ENCODE measurements at places on chromosomes 2 and 18.

DNA sequence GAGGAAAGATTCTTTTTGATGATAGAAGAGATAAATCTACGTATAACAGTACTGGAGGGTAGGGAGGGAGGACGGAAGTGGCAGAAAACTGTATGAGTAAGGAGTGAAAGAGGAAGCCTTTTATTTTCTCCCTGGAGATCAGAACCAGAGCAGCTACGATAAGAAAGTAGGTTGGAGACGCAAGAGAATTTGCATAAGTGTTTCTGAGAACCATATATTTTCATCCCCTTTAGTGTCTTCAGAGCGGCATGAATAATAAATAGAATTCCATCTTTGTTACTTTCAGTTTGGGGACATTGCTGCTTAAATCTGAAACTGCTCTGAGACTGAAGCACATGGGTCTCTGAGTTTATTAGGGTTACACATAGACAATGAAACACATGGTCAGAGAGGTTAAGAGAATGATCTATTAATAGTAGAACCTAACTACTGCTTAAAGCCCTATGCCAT is 230.2 kb upstream of the TNP1 start:
- no peak for DNase-seq

GRCh38 chr2:84686783-84687476 is 170.6 kb downstream of the DNAH6 start:
- DNase-seq = no peak

DNA sequence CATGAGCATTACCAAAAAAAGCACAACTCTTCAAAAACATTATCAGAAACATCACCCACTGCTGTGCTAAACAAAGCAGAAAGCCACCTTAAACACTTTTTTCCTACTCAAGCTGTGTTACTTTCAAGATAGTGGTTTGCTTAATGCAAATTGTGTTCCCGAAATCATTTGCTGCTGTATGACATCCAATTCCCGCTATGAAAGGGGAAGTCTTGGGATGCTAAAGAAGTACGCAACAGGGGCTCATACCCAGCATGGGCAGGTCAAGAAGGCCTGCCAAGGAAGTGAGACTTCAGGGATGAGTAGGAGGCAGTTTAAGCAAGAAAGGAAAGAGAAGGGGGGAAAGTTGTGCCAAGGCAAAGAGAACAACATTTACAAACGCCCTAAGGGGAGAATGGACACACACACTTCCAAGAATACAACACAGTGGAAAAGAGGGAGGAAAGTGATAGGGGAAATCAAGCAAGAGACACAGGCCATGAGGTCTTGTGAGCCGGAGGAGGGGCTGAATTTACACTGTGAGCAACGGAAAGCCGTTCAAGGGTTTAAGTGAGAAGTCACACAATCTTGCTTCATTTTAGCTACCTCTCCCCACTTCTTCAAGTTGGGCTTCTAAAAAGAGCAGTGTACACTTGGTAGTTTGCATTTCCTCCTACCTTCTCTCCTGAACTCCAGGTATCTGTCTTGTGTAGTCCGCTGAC is 4.0 kb downstream of the PTPN2 start:
- DNase-seq = no peak

DNA sequence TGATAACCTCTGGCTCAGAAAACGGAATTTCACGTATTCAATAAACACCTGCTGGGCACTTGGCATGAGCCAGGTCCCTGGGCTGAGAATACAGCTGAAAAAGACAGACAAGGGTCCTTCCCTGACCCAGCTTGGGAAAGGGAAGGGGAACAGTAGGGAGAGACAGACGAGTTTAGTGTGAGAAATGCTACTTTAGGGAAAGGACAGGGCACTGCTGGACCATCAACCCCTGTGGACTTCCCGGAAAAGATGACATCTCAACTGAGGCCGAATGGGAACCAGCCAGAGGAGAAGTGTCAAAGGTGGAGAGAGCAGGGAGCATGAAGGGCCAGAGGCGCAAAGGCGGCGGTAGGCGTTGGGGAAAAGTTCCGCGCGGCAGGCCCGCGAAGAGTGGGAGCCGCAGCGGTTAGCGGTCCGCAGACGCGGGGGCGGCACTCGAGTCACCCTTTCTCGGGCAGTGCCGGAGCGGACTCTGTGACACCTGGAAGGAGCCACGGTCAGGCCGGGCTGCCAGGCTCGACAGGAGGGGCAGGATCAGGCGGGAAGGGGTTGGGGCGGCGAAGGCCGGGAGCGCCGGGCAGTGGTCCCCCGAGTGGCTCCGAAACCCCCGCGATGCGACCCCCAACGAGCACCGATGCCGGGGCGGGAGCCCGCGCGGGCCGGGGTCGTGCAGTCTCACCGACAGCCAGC is 519 bp downstream of the TEX261 start:
- DNase-seq = peak; percentile 49

DNA sequence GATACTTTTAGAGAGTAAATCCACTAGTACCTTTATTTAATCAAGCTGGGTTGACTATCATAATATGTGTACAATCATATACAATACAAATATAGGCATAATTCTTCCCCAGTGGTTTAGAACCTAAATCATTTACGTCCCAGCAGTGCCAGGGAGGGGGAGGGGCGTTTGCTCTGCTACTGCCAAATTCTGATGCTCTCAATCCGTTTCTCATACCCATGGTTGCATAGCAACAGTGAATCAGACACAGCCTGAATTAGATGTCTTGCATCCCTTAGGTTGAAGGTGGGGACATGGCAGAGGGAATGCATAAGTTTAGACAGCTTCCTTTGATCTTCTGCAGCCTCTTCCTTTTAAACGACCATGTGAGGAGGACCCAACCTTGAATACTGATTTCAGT is 135.4 kb downstream of the ABCA12 start:
- peak; percentile 12 for DNase-seq

DNA sequence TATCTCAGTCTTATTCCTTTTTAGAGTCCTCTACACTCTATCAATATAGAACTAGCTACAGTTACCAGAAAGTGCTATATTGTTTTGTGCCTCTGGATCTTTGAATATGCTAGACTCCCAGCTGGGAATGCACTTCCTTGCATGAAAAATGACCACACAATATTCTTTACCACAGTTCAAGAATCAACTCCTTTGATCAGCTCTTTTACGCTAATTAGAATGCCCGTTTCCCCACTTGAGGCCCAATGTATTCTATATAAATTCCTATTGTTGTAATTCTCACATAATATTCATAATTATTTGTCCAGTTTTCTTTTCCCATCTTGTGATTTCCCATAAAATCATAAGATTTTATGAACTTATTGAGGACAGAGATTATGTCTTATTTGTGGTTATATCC is 142.2 kb downstream of the UBE2E3 start:
- no peak for DNase-seq

GRCh38 chr2:140621583-140622362 is 1509.0 kb downstream of the LRP1B start:
- DNase-seq = no peak

- no peak for DNase-seq
Measured at GRCh38 chr2:235564066-235564465, 70.2 kb downstream of the AGAP1 start.

GRCh38 chr2:163417596-163418337 is 318.0 kb downstream of the FIGN start:
- DNase-seq = no peak

DNA sequence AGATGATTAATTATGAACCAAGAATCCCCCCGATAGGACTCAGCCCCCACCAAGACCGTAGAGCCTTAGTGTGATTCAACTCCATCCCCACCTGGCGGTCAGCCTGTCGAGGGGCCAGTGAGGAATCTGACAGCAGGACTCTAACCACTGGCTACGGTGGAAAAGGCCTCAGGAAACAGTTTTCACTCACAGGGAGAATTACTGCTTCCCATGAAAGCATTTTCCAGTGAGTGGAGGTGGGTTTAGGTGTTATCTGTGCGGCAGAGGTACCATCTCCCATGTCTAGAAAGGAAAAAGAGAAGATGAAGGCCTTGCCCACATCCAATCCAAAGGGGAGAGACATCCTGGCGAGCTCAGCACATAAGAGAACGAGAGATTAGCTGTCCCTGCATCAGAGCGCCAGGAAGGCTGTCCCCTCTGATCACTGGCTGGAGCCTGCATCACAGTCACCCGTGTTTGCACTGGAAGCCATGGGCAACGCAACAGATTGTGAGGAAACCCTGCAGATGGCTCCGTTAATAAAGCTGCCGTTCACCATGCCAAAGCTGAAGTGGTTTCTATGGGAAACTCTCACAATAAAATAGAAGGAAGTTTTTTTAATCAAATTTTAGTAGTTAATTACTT is 22.3 kb downstream of the COX7A2L start:
- no peak for DNase-seq

DNA sequence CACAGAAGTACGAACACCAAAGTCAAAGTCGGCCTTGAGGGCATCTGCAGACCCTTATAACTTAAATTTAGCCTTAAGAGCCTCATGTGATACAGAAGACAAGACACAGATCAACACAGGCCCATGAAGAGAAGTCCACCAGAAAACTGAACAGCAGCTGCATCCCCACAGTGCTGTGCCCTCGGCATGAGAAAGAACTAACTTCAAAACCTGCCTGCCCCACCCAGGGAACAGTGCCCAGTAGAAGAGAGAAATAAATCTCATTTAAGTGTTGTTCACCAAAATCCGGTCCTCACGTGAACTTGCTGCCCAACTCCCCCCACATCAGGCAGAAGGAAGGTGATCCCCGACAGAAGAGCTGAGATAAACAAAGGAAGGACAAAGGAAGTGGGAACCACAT is 73.7 kb downstream of the PXDN start:
- DNase-seq = no peak

- DNase-seq = peak; percentile 42
Measured at GRCh38 chr2:201854841-201855240, 48.5 kb downstream of the CDK15 start.

DNA sequence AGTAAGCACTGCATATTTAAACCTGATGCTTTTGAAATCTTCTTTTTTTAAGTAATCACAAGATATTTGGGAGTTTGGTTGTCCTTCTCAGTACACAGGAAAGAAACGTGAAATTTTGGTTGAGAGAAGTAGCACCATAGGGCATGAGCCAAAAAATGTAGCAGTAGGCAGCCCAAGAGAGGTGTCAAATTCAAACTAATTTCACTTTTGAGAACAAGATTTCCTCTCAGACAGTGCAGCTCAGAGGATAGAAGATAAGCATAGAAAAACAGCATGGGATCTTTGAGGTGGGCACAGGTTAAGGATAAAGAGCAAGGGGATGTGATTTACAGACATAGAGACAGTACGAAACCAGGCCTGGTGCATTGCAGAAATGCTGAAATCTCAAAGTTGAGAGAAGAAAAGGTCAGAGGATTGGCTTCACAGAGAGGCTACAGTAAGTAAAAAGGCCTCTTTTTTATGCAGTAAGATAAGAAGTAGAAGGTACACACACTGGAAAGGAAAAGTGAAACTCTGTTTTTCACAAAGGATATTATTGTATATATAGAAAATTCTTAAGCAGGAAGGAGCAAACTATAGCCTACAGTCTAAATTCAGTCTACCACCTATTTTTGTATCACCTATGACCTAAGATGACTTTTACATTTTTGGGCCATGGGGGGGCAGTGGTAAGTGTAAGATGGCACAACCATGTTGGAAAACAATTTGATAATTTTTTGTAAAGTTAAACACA is 89.8 kb downstream of the PKP4 start:
- DNase-seq = no peak

DNA sequence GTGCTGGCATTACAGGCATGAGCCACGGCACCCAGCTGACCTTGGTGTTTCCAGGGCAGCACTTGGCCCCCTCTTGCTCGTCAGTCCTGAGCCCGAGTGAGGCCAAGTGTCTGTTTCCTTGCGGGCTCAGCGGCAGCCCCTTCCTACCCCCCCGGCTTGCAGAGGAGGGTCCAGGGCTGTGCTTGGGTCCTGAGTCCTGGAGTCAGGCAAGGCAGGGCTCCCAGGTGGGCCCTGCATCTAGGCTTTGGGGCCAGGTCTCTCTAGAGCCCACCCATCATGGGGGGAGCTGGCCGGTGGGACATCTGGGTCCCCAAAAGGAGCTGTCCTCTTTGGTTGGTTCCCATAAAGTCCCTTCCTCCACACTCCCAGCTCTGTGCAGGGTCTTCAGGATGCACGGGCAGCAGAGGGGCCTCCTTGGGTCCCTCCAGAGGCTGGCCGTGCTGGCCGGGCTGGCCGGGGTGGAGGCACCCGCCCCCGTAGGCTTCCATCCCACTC is 63.7 kb upstream of the HPCAL1 start:
- no peak for DNase-seq

GRCh38 chr2:8141079-8141707 is 540.7 kb upstream of the ID2 start:
- DNase-seq = no peak

DNA sequence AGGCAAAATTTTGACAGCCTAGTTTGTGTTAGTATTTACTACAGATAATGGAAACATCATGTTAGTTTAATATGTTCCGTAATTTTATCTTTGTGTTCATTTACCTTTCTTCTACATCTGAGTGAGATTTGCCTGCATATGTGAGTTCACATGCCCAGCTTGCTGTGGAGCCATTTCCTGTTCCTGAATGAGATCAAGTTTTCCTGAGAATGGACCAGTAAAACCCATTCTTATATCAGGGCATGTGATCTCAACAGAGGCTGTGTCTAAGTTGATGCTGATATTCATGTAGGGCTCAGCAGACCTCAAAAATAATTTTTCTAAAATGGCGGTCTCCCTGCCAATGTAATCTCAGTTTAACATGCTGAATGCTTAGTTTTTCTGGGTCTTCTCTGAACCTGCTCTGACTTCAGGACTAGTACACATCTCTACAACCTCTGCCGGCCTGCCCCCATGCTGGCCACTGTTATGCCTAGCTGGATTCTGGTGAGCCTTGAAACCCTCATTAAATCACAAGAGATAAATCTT is 1.0 kb downstream of the IL1A start:
- no peak for DNase-seq

- DNase-seq = no peak
Measured at GRCh38 chr2:143140864-143141661, 11.8 kb downstream of the ARHGAP15 start.

DNA sequence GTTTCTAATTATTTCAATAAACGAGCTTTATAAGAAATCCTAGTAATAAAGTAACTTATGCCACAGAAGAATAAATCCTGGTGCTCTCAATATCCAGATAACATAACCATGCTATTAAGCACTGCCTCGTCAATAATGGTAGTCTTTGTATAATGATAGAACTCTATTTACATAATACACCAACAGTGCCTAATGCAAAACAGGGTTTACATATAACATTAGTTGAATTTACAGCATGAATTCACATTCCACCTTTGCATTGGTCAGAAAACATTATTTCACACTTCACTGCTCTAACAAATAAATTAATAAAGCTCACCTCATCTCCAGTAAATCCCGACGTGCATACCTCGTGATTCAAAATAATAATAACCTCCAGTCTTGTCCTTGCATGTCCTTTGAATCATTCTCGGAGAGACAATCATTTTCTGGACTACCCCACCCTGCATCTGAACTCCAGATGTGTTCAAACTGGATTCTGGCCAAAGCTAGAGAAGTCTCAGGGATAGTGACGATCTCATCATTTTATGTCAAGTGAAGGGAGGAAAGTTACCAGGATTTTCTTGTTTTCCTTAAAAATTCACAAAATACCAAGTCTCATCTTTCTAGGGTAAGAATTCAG is 189.2 kb downstream of the NCKAP5 start:
- DNase-seq = peak; percentile 57

- DNase-seq = no peak
Measured at GRCh38 chr2:1505031-1505441, 91.8 kb downstream of the TPO start.

GRCh38 chr2:73985308-73986084 is 786 bp downstream of the TET3 start:
- peak; percentile 57 for DNase-seq

GRCh38 chr2:15988733-15989132 is 48.4 kb downstream of the MYCN start:
- DNase-seq = no peak

GRCh38 chr2:238424313-238424700 is 2.4 kb upstream of the ASB1 start:
- peak; percentile 57 for DNase-seq
